ENCODE measurements at places on chromosomes 2 and 18. TPM values are rescaled to one million over a fixed set of nuclear protein-coding genes. Genes with fewer than 3 reads are reported as not detected.

GRCh38 chr2:165665614-165666013 is 128.4 kb downstream of the GALNT3 start:
- DNase-seq, result no peak

- DNase-seq, result no peak
These were observed 706 bp downstream of the AGPS start for GRCh38 chr2:177393203-177393755.

- no peak for DNase-seq
These were observed 360.3 kb downstream of the CLIP4 start for GRCh38 chr2:29475499-29475898.

DNA sequence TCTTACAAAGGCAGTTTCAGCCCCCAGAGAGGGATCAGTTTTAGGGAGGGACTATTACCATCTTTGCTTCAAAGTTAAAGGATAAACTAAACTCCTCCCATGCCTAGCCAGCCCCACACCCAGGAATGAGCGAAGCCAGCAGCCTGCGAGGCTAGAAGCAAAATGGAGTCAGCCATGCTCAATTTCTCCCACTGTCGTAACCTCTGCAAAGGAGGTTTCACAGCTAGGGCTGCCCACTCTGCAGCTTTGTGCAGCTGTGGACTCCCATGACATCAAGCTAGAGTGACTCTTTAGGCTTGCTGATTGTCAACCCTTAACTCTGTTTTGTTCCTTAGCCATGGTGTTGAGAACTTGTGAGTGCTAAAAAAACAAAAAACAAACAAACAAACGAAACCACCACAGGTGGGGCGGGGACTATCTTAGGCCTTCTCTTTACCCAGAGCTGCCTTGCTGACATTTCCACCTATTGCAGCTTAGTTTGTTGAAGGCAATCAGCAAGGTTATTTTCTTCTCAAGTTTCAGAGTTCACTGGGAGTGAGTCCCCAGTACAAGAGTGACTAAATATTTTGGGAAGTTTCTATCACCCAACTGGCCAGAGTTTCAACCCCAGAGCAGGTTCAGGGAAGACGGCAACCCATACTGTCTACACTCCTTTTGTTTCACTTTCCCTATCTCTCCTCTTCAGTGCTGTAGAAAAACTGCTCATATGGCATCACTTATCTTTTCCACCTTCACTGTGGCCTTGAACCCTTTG is 592.1 kb downstream of the XIRP2 start:
- DNase-seq, result no peak

- no peak for DNase-seq
These were observed 123.8 kb downstream of the CELF4 start for GRCh38 chr18:37441821-37442220.

DNA sequence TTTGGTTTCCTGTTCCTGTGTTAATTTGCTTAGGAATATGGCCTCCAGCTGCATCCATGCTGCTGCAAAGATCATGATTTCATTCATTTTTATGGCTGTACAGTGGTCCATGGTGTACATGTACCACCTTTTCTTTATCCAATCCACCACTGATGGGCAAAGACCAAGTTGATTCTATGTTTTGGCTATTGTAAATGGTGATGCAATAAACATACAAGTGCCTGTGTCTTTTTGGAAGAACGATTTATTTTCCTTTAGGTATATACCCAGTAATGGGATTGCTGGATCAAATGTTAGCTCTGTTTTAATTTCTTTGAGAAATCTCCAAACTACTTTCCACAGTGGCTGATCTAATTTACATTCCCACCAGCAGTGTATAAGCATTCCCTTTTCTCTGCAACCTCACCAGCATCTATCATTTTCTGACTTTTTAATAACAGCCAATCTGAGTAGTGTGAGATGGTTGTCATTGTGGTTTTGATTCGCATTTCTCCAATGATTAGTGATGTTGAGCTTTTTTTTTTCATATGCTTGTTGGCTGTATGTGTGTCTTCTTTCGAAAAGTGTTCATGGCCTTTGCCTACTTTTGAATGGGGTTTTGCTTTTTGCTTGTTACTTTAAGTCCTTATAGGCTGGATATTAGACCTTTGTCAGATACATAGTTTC is 19.4 kb downstream of the EXOC6B start:
- no peak for DNase-seq

DNA sequence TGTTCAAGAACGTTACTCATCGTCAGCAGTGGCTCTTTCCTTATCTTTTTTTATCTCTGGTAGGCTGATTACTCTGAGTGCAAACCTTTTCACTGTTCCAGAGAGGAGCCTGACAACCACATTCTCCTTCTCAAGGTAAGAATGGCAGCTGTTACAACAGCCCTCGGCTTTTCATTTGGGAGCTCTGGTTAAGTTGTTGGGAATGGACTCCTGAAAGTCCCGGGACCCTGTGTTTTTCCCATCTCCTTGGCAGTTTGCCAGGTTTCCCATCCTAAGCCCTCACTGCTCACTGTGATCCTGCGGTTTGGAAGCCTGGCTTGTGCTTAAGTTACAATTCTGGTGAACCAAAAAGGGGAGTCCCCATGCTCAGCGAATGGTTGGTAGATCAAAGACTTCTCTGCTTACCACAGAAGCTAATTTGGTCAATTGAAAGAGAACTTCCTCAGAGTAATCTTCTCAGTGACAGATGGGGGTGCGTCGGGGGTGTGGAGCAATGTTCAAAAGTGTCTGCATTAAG is 122.3 kb downstream of the LYPD6B start:
- no peak for DNase-seq

- no peak for DNase-seq
These were observed 78.6 kb downstream of the BARD1 start for GRCh38 chr2:214730800-214731407.

GRCh38 chr2:50066873-50067272 is 912.6 kb upstream of the FSHR start:
- no peak for DNase-seq

- DNase-seq, result no peak
These were observed 39.0 kb upstream of the SIX3 start for GRCh38 chr2:44902217-44903137.

DNA sequence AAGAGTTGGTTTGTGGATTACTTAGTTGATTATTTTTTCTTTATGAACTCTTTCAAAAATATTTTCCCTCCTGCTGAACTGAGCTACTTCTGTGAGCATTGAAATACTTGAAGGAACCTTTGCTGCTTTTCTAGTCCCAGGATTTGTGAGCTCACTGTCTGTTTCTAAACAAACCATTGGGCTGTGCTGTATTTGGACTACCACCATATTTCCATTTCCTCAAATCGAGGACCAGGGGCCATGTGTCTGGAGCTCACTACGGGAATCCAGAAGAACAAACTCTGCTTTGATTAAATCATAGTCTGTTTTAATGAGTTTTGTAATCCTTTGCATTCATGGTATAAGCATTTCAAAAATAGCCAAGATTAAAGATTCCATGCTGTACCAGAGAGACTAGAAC is 1.3 kb downstream of the MRPL33 start:
- DNase-seq, result no peak

DNA sequence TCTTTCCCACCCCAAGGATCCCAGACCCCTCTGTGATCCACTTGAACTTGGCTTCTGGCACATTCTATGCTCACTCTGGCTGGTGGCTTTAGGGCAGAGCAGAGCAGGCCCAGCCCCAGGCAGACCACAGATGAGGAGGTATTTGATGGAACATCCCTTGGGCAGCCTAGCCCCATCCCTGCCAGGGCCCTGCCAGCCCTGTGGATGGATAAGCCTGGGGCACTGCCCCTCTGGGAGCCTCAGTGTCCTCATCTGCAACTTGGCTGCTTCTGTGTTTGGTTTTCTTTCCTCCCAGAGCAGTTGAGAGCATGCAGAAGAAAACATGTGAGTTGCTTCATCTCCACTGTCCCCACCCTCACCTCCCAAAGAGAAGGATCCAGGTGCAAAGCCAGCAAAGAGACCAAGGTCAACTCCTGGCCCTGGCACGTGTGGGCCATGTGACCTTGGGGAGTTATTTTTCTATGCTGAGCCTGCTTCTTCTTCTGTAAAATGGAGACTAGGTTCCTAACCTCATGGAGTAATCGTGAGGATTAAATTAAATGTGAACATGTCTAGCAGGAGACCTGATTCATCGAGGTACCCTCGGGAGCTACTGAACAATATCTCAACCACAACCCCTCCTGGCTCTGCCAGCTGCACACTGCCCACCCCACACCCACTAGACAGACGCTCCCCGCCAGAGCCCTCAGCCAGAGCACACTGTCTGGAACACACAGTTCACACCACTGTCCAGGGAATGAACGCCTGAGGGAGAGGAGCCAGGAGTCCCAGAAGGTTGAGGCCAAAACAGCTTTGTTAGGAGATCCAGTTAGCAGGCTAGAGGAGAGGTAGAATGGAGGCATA is 14.6 kb upstream of the TNS1 start:
- no peak for DNase-seq

DNA sequence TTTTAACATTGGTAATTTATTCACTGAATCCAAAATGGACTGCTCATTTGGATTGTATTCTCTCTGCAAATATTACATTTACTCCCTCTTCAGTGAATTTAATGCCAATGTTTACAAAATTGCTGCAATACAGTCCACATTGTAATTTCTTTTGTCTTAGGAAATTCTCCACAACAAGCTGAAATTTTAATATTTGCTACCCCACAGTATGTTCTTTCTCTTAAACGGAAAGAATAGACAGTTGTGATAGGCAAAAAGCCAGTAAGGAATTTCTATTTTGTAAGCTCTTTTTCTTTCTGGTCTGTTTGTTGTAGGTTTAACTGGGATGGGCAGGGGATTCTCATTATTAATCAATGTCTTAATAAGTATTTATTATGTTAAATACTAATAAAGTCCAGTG is 92.0 kb downstream of the CSRNP3 start:
- no peak for DNase-seq

DNA sequence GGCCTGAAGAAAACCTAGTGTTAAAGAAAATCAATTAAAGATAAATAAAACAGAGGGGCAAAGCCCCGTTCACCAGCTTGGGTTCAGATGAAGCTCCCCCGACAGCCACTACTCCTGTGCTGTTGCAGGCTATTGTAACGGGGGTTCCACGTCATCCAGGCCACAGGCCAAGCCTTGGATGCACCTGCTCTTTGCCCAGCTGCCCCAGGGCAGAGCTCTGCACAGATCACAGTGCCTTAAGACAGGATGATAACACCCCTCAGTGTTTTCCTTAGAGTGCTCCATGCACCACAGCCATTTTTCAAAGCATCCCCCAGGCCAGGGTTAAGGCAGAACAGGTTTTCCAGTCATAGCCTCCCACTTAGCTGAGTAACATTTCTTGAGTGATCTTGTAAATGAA is 32.0 kb downstream of the FASTKD2 start:
- no peak for DNase-seq

DNA sequence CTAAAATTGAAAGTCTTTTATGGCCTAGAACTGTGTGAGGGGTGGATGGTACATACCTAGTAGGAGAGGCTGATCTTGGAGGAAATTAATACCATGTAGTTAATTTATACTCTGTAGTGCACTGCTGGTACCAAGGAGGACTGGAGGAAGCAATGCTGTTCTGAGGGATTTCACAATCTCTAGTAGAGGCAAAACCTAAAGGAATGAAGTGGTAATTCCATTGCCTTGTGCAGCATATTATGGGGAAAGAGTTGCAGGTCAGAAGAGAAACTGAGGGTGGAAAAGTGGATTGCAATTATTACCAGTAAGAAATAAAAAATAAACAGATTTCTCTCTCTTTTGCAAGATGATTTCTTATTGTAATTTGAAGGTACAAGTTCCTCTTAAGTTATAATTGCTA is 2.2 kb downstream of the ABI2 start:
- no peak for DNase-seq

DNA sequence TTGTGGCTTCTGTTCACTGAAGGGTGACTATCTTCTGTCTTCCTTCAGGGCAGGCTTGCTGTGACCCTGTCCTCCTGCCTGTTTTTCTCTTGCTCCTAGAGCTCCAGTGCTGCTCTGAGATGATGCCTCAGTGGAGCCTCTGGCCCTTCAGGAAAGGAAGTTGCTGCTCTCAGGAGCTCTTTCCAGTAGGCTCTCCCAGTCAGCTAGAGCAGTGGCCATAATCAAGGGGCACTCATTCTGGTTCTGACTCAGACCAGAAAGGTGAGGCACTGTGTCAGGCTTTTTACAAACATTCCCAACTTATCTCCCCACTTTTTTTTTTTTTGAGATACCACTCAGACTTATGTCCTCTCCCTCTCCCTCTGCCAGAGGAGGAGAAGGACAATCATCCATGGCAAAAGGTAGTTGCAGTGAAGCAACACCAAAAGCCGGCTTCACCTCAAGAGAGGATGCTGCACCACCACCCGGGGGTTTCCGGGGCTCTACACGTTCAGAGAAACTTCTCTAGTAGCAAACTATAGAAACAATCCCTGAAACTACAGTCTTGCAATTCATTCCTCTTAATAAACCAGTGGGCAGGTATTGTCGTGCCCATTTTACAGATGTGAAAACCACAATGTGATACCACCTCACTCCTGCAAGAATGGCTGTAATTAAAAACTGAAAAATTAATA is 115.4 kb downstream of the ACTR3 start:
- DNase-seq, result no peak

GRCh38 chr2:11421863-11422490 is 44.0 kb downstream of the E2F6 start:
- DNase-seq, result no peak

DNA sequence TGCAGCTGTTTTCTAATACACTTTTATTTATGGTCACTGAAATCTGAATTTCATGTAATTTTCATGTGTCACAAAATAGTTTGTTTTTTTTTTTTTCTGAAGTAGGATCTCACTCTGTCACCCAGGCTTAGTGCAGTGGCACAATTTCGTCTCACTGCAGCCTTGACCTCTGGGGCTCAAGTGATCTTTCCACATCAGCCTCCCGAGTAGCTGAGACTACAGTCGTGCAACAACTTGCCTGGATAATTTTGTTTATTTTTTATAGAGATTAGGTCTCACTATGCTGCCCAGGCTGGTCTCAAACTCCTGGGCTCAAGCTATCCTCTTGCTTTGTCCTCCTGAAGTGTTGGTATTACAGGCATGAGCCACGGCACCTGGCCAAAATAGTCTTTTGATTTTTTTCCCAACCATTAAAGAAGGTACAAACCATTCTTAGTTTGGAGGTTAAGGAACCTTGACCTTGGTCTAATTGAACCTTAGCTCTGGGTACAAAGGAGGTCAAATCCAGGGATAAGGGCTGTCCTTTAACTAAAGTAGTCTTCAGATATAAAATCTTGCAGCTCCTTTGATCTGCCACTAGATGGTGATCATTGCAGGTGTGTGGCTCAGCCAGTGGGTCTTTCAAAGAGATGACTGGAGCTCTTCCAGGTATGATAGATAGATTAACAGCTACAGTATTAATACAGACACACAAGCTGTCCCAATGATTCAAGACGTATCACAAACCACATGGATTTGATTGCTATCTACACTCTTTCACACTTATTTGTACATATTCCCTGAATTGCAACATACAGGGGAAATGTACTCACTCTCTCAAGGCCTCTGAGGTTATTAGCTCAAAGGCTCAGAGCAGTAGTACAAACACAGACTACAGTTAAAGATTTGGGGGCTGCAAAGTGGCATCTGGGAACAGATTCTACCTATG is 4.7 kb upstream of the KRCC1 start:
- DNase-seq, result no peak

GRCh38 chr2:588074-588645 is 89.0 kb downstream of the TMEM18 start:
- DNase-seq, result no peak

The CPSF3 gene
- 47.0 TPM for polyA plus RNA-seq

The TUBA4B gene
- 1.0 TPM for polyA plus RNA-seq

The GRB14 gene
- polyA plus RNA-seq, result 43.9 TPM

The NPHP1 gene
- 17.6 TPM for polyA plus RNA-seq

The SULT1C4 gene
- polyA plus RNA-seq, result 48.5 TPM

The LDLRAD4 gene
- polyA plus RNA-seq, result 11.5 TPM

The AGXT gene
- polyA plus RNA-seq, result 0.17 TPM

The MFSD2B gene
- 3.9 TPM for polyA plus RNA-seq

The PIEZO2 gene
- 17.9 TPM for polyA plus RNA-seq

The CHST9 gene
- polyA plus RNA-seq, result 4.4 TPM

The CCBE1 gene
- 35.2 TPM for polyA plus RNA-seq

The HAAO gene
- 33.3 TPM for polyA plus RNA-seq

The STEAP3 gene
- polyA plus RNA-seq, result 1.5 TPM
